ENCODE measurements at places on chromosomes 12 and 14.

GRCh38 chr14:82689948-82690347 lies 1156.3 kb upstream of the SEL1L start:
- H3K36me3 ChIP-seq: no peaks in the 10 kb centered on the region
- no peak for DNase-seq
- H3K4me3 ChIP-seq: no peak overlapping the region
- H3K27ac ChIP-seq: no peak overlapping the region
- no peaks in the 10 kb centered on the region for H3K4me1 ChIP-seq

DNA sequence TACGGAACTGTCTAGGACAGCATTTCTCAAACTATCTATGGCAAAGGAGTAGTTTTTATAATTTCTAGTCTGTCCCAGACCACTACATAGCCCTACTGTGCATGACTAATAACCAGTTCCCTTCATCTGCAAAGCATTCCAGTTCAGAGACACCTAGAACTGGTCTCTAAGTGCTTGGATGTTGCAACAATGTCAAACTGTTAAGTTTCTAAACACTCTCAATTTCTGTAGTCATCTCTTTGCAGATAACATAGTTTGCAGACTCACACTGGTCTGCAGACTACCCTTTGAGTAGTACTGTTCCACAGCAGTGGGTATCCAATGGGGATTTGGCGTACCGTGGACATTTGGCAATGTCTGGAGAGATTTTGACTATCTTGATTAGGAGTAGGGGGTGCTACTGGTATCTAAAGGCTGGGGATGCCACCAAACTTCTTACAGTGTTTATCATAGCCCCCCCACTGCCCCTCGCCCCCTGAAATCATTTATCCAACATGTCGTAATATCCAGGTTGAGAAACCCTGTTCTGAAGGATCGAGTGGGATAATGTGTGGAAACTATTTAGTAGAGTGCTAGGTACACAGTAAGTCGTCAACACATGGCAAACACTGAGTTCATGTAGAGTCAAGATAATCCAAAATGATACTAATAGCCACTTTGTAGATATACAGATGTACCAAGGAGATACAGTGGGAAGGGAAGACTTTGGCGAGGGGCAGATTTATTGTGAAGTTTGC lies 1.7 kb downstream of the C12orf76 start:
- peaks cover 44% of the 10 kb centered on the region for H3K4me1 ChIP-seq
- H3K36me3 ChIP-seq: no peaks in the 10 kb centered on the region
- H3K27me3 ChIP-seq: no peaks in the 10 kb centered on the region
- no peak overlapping the region for H3K27ac ChIP-seq
- DNase-seq: no peak

DNA sequence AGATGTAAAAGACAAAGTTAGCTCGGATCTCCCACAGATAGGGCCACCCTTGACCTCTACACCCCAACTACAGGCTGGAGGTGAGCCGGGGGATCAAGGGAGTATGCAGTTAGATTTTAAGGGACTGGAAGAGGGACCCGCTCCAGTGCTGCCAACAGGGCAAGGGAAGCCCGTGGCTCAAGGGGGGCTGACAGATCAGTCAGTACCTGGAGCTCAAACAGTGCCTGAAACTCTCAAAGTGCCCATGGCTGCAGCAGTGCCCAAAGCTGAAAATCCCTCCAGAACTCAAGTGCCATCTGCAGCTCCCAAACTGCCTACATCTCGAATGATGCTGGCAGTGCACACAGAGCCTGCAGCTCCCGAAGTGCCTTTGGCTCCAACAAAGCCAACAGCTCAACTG lies 10.4 kb downstream of the NYNRIN start:
- no peaks in the 10 kb centered on the region for H3K36me3 ChIP-seq
- H3K27me3 ChIP-seq: no peaks in the 10 kb centered on the region
- H3K4me1 ChIP-seq: no peaks in the 10 kb centered on the region
- no peak overlapping the region for H3K27ac ChIP-seq
- DNase-seq: no peak

GRCh38 chr12:107660861-107661415 lies 24.7 kb upstream of the PWP1 start:
- no peak for DNase-seq
- no peaks in the 10 kb centered on the region for H3K36me3 ChIP-seq
- no peaks in the 10 kb centered on the region for H3K27me3 ChIP-seq
- H3K27ac ChIP-seq: no peak overlapping the region
- H3K4me3 ChIP-seq: no peak overlapping the region

DNA sequence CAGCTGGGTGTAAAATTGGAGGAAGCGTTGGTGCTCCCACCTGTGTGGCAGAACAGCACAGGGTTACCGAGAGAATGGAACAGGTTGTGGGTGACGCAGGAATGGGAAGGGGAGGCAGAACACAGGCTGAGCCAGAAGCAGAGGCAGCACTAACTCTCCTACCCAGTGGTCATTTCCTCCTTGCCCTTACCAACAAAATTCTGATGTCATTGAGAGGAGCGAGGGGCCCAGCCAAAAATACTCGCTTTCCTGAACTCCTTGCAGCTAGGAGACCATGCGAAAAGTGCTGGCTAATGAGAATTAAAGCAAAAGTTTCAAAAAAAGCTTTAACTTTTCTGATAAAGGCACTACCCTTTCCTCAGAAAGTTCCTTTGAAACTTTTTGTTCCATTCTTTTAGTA lies 54.4 kb upstream of the HMGA2 start:
- DNase-seq: no peak
- H3K4me3 ChIP-seq: no peak overlapping the region
- no peak overlapping the region for H3K27ac ChIP-seq
- no peaks in the 10 kb centered on the region for H3K4me1 ChIP-seq
- H3K36me3 ChIP-seq: no peaks in the 10 kb centered on the region
- no peaks in the 10 kb centered on the region for H3K27me3 ChIP-seq

All from tibial nerve (tissue), 4 donors.